ENCODE measurements at places on chromosomes 7 and 10. TPM values are rescaled to one million over a fixed set of nuclear protein-coding genes. Genes with fewer than 3 reads are reported as not detected.
A peak's percentile ranks its signal among the peaks of the same experiment; 100 is the strongest.

DNA sequence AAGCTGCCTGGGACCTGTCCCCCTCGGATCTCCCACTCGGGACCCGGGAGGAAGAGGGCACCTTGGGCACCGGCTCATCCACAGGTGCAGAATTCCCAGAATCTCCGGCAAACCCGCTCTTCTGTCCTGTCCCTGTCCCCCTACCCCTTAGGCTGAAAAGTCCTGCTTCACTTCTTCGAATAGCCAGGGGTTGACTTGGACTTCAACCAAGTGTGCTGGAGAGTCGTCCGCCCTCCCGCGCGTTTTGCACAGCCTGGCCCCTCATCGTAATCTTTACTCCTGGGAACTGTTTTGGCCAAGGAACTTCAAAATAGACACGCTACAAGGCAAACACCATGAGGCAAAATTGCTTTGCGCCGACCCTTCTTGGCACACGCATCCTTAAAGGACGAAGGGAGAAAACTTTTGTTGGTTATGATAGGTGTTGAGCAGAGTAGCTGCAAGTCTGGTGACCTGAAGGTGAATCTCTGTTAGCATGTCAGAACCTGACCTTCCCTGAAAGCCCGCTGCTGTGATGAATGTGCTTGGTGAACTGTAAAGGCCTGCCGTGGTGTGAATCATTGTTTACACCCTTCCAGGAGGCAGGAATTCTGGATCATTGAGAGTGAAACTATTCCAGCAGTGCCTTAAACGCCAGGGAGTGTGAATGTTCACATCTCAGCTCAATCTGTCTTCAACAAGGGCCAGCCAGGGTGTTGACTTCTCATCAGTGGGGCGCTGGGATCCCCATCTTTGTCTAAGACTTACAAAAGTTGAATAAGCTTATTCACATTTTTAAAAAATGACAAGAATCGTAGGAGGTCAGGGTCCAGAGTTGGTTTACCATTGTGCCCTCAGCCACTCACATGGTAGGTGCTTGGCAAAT, 589 bp upstream of the RAPGEF5 start:
- no peak for DNase-seq

- DNase-seq: no peak
Observed at GRCh38 chr7:2986561-2986960, 57.1 kb downstream of the CARD11 start.

DNA sequence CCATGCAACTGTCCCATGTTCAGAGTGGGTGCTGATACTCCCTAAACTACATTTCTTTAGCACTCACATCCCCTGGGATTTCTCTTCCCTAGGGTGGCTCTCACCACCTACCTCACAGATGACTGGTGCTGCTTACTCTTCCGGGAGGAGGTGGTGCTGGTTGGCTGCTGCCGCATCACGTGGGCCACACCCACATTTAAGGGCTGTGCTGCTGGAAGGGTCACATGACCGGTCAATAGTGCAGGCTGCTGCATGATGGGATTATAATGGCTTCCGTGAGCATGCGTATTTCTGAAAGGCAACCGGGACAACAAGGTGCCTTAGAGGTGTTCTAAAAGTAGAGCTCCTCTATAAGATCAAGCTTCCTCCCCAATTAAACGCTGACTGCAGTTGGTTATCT, 76.8 kb downstream of the CLEC2L start:
- no peak for DNase-seq

DNA sequence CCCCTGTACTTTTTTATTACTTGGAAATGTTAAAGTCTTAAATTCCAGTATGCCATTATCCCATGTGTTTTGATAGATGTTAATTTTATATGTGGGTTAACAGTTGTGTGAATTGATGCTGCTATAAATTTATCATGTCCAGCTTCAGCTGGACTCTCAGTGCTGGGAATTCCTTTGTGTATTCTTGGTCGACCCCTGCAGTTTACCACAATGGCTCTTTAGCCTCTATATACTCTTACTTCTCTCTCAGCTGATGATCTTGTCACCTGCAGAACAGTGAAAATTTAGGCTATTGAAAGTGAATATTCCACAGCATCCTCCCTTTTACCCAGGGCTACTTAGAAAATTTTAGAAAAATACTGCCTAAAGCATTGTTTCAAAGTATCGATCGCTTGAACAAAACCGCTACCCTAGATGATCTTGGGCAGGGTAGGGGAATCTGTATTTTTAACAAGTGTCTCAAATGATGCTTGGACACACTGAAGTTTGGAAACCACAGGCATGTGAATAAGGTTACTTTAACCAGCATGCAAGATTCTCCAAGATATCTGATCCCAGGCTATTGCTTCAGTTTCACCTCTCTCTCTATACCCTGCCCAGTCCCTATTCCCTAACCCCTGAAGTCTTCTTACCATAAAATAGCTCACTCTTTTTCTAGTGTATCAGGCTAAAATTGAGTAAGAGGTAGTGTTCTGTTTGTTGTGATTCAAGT, 25.4 kb downstream of the LCOR start:
- no peak for DNase-seq

DNA sequence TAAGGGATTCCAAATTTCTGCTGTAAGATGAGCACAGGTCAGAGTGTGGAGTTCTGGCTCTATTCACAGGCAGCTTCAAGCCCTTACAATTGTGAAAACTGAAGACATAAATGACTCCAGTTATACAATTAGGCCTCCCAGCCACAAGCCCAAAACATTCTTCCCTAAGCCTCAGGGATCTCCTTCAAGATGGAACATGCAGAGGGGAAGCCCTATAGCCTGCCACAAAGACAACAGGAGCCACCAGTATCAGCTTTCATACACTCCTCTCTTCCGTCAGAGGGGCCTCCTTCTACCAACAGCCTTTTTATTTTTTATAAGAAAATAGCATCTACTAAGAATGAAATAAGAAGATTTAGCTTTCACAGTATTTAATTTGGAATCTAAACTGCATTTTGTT, 46.5 kb downstream of the DLD start:
- no peak for DNase-seq

GRCh38 chr7:116988363-116988989, 35.2 kb downstream of the ST7 start:
- no peak for DNase-seq

- no peak for DNase-seq
Observed at GRCh38 chr10:62057359-62057758, 155.9 kb downstream of the ARID5B start.

DNA sequence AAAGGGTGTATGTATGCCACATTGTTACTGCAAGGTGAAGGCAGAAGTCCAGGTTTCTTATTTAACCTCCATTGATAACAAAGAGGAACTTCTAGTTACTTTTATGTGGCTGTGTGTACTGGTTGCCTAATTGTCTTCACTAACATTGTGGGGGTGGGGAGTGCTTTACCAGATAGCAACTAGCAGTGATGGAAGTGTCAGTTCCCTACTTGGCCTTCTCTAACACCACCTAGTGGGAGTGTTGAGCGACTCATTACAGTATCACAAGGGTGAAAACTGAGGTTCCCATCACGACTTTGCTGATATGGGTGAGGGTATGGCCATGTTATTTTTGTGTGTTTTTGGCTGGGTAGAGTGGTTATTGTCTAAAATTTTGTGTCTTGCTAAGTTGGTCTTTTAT, 274.4 kb downstream of the THSD7A start:
- DNase-seq: no peak

GRCh38 chr10:21084700-21085099, 187.6 kb upstream of the NEBL start:
- no peak for DNase-seq

DNA sequence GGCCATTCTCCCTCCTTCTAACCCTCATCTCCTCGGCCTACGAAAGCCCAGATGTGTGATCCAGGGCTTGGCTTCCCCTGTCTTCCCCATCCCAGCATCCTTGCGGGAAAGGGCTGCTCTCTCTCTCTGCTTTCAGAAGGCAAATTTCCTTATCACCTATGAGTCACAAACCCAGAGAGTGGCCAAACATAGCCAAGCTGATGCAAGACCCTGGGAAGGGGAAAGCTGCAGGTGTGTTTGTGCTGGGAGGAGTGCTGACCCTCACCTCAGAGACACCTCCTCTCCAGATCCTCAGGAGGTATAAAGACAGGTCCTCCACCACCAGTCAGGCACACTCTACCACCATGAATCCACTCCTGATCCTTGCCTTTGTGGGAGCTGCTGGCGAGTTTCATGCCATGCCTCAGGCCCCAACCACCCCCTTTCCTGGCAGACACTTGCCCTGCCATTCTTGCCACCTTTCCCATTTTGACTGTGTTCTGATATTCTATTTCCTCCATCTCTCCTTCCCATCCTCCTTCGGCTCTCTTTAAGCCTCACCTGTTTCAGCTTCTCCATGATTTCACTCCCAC, 10.6 kb upstream of the PRSS2 start:
- no peak for DNase-seq

DNA sequence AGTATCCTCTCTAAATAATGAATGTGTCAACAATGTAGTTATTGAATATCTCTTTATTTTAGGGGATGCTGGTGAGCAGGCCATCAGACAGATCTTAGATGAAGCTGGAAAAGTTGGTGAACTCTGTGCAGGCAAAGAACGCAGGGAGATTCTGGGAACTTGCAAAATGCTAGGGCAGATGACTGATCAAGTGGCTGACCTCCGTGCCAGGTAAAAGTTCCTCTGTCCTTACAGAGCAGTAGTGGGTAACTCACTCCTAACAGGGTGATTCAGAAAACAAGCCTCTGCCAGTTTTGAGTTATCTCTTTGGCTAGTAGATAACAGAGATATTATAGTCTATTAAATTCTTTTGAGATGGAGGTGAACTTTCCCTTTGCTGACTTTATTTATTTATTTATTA, 67.3 kb downstream of the AP3M1 start:
- no peak for DNase-seq

- no peak for DNase-seq
Observed at GRCh38 chr7:142733271-142733670, 16.0 kb upstream of the PRSS1 start.

GRCh38 chr7:21334906-21335305, 93.0 kb upstream of the SP4 start:
- DNase-seq: no peak

DNA sequence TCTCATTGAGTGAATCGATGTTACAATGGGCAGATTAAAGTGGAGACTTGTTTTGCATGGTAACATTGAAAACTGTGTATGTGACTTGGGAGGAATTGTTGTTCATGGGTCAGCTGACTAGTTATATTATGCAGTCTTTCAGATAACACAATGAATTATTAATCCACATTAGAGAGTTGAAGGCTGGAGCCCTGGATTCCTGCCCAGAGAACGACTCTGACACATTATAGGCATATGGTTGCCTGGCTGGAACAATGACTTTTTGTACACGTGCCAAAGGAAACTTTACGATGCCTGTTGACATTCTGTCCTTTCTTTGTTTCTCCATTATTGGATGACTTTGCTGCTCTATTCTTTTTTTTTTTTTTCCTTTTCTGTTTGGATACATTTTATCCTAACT, 52.3 kb upstream of the TMEM229A start:
- DNase-seq: peak; percentile 11

DNA sequence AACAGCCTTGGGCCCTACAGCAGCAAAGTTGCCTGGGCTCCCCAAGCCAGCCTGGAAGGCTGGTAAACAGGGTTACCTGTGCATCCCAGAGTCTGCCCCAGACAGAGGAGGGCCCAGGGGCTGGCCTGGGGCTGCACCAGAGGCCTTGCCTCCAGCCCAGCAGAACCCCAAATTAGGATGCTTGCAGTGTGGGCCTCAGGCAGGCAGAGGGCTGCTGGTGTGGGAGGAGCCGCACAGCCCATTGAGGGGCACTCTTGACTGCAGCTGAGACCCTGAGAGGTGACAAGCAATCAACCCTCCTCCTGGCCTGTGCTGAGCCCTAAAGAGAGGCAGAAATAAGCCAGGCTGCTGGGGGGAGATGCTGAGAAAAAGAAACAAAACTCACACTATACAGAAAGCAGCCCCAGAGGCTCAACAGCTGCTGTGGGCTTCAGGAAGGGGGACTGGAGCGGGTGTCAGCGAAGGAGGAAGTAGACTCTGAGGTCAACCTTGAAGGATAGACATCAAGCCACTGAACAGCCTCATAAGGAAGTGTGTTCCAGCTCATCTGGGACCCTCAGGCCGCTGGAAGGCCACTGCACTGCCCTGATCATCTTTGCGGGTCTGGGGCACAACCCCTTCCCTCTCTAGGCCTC, 6.6 kb downstream of the AIFM2 start:
- DNase-seq: no peak

DNA sequence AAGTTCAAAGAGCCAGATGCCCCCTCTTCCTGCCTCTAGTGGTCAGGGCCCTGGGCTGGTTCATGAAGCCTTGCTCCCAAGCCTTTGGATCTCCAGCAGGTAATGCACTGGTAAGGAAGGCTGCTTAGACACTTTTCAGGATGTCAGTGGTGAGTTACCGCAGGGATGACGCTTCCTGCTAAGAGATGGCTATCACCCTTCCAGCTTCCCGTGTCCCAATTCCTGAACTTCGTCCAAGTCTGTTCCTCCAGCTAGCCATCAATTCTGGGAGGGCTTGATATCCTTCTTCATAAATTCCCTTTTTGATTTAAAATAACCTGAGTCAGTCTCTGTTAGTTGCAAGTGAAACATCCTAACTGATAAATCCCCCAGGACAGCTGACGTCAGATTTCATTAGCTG, 221.2 kb downstream of the PLXNA4 start:
- DNase-seq: no peak

DNA sequence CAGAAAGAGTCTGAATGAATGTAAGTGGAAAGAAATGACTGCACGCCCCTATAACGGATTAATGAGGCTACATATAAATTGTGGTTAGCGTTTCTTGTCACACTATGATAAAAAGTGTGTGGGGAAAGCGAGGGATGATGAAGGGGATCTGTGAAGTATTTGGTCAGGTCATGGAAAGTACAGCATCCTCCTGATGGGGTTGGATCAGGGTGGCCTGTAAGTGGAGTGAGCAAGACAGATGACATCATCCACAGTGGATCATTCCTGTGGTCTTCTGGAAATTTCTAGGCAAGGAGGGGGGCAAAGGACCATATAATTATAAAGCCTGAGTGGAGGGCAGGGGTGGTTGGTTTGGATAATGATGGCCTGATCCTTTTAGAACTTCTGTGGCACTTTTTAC, 606.0 kb downstream of the INHBA start:
- no peak for DNase-seq

GRCh38 chr10:102763037-102763607, 19.4 kb downstream of the WBP1L start:
- DNase-seq: no peak

DNA sequence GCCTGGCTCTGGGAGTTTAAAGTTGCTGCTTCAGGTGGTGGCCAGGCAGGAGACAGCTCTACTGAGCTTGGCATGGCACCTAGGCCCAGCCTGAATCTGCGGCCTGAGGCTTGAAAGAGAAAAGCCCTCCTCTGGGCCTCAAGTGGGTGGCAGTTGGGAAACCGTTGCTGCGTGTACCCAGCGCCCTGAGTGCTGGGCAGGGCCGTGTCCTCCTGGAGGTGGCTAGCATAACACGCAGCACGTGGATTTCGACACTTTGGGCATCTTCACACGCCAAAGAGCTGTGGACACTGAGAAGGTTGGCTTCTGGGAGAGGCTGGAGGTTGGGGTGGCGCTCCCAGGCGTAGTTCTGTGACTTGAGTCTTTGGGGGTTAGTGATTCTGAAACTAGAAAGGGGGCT, 2.5 kb downstream of the ZNF316 start:
- DNase-seq: no peak

FZD1 gene
- total RNA-seq: 26.3 TPM

DUSP5 gene
- total RNA-seq: 11.2 TPM

FASTK gene
- total RNA-seq: 60.2 TPM

TFAM gene
- total RNA-seq: 48.2 TPM

MORN4 gene
- 27.8 TPM for total RNA-seq
